Stimulated activated CD4-positive, alpha-beta T cell treated with anti-CD3 and anti-CD28 coated beads, Interleukin-1b, Interleukin-23, amount 100 ng/mL, for 1 hour (primary cell): ENCODE measurements at places on chromosomes 4 and X.

DNA sequence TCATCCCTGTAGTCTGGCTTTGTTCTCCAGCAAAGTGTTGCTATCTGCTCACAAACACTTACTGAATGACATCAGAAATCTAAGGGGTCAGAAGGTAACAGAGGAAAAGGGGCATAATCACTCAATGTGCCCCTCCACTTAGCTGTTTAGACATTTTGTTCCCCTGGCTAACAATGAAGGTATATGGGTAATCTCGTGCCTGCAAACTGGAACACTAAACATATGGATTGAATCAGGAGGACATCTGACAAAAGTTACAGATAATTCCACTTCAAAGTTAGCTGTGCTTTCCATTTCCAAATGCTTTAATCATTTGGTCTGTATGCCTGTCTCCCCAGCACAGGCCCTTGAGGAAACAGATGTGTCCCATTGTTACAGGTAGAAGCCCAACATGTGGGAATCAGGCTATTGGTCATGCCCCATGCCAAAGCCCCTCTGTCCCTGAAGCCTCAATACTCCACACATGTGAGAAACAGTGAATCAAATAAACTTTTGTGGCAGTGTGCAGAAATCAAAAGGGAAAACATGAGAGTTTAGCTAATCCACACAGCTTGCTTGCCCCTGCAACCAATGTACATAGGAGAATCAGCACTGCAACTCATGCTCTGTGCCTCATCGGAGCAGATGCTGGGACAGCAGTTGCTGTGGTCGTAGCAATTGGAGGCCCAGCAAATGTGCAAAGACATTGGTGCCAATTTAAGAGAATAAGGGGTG is 111.7 kb downstream of the RNF150 start:
- no peak for DNase-seq

DNA sequence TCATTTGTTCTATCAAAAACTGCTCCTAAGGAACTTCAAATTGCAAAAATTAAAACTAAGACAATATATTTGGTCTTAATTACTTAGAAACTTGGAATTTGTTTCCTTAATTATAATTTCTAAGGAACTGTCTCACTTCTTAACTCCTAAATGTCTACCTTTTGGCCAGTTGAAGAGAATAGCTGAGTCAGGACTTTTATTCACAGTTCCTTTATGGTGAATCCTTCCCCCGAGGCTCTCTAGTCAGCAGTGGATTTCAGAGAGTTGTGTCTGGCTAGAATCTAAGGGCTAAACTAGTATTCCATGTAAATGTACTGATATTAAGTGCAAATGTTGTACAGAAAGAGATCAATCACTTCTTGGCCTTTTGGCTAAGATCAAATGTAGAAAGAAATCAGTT is 69.3 kb downstream of the AMMECR1 start:
- DNase-seq = no peak

GRCh38 chrX:24839331-24839730 is 145.6 kb downstream of the POLA1 start:
- DNase-seq = no peak

DNA sequence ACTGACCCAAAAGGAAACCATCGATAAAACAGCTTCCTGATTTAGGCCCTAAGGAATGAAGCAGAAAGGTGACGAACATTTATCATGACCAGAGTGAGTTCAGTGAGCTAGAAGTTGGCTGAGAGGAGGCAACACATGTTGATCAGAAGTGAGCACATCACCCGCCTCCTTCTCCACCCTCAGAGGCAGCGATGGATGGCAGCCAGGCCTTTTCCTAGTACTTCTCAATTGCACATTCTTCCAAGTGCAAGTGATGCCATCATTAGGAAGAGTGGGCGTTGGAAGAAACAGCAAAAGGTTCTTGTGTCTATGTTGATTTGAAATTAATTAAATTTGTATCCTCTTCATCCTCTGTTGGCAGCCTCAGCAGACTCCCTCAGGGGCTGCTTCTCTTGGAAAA is 51.7 kb downstream of the TMEM154 start:
- DNase-seq = no peak

- no peak for DNase-seq
These were observed 317.0 kb upstream of the CXXC4 start for GRCh38 chr4:104811727-104812126.

GRCh38 chr4:40563401-40563800 is 66.3 kb downstream of the RBM47 start:
- no peak for DNase-seq

- no peak for DNase-seq
These were observed 922.0 kb downstream of the NLGN4X start for GRCh38 chrX:5306654-5307121.

- no peak for DNase-seq
These were observed 264.3 kb downstream of the NPFFR2 start for GRCh38 chr4:72295966-72296557.

- DNase-seq = no peak
These were observed at the start of gene GABRQ for GRCh38 chrX:152637649-152638442. GABRQ (plus strand) TSS chrX:152637895; CDS start chrX:152638203, 308 bp downstream.

GRCh38 chr4:41692717-41693345 is 55.7 kb downstream of the PHOX2B start:
- no peak for DNase-seq

DNA sequence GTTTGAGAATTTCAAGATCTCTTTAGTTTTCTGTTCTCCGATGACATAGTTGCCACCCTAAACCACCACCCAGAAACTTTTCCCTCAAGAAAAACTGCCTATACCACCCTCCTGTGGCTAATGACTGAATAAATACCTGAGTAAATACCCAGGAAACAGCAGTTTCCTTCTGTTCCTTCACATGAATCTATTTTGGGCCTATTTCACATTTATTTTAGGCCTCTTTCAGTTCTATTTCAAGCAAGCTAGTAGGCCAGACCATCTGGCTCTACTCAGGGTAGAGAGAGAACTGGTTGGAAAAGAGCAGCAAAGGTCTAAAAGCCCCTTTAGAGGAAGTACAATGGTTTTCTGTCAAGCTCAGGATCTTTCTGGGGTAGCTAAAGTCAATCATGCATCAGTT is 23.4 kb downstream of the ARHGEF9 start:
- no peak for DNase-seq
